Uterus (tissue), 4 donors: ENCODE measurements at places on chromosomes 3 and 15.
A peak's percentile ranks its signal among the peaks of the same experiment; 100 is the strongest.

- no peak for DNase-seq
Observed at GRCh38 chr15:50017522-50017921, 101.5 kb downstream of the ATP8B4 start.

DNA sequence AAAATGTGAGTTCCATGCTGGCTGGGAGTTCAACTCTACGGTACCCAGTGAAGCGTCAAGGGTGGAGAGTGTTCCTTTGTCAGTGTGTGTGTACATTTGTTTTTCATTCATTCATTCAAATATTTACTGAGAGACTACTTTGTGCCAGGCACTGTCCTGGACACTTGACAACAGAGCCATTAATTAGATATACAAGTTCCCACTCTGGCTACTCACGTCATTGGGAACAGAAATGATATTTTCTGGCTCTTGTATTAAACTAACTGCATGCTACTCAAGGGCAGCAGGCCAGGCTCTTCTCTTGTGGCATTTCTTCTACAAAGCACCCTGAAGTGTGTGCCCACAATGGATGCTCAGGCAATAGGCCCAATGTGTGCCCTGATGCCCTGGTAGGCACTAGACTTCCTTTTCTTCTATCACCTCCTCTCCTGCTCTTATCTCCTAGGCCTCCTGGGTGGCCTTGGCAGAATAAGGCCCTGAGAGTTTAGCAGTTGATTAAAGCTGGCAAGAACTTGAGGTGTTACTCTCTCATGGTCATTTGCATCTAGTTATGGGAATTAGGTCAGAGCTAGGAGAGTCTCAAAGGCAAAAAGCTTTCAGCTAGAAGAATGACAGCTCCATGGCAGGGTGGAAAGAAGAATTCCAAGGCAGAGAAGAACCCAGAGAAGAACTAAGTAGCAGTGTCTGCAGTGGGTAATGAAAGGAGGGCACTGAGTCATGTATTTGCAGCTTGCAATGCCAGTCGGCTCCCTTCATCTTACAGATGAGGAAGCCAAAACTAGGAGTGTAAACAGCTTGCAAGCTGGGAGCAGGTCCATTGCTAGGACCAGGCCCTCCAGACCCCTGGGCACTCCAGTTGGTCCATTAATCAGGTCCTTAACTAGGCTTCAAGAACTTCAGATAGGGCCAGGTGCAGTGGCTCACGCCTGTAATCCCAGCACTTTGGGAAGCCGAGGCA is 14.0 kb upstream of the SMAD3 start:
- DNase-seq: peak; percentile 37

DNA sequence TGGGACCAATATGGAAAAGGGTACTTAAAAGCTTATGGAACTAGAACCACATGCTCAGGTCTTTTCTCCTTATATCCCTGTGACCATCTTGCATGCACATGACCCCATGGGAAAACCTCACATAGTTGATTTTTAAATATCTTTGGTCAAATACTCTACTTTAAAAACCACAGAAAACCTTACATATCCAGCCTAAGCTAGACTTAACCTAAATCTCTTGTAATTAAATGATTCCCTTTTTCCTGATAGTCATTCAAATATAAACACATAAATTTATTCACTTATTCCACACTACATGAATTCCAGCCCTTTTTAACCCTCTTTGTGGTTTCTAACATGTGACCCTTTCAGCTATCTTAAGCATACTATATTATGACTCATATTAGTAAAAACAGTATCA is 46.8 kb downstream of the DNAJC13 start:
- no peak for DNase-seq

GRCh38 chr3:53658613-53659193 is 164.3 kb downstream of the CACNA1D start:
- DNase-seq: no peak

- no peak for DNase-seq
Observed at GRCh38 chr3:127887321-127887720, 27.7 kb upstream of the KBTBD12 start.

GRCh38 chr3:184222521-184222920 is 6.9 kb upstream of the VWA5B2 start:
- no peak for DNase-seq

DNA sequence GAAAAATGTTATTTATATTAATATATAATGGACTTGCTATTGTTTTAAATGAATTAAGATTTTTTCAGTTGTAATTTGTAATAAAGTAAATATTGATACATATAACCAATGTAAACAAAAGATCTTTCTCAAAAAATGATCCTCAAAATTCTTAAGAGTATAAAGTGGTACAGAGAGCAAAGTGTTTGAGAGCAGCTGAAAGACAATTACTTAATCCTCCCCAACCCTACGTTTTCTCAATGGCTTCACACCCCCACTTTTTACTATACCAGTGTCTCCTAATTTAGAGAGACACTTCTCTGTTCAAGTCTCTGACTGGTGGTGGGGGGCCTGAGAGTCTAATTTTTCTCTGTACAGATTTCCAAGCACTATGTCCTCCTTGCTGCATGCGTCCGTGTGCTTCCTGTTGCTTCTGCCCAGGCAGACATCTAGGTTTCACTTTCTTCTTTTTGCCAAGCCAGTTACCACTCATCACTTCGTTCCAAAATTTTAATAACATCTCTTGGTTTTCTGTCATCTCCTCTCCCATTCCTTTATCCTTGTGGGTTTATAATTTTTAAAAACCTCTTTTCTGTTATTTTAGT is 276.3 kb upstream of the DNAJC19 start:
- DNase-seq: no peak

- DNase-seq: no peak
Observed at GRCh38 chr15:81316267-81316666, 7.7 kb downstream of the STARD5 start.

DNA sequence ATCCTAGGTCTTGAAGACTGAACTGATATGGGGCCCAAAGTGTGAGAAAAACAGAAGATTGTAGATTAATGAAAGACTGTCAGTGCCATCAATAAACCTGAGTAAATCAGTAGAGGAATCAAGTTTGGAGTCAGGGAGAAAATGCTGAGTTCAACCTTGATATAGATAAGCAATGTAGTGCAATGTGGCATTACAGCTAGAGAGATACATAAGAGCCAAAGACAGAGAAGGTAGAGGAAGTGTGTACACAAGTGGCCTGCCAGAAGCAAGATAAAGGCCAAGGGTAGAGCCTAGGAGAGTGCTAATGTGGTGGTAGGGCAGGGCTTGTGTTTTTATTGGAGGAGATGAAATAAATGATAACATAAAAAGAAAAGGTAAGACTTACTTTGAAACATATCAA is 26.0 kb upstream of the EID1 start:
- DNase-seq: no peak

DNA sequence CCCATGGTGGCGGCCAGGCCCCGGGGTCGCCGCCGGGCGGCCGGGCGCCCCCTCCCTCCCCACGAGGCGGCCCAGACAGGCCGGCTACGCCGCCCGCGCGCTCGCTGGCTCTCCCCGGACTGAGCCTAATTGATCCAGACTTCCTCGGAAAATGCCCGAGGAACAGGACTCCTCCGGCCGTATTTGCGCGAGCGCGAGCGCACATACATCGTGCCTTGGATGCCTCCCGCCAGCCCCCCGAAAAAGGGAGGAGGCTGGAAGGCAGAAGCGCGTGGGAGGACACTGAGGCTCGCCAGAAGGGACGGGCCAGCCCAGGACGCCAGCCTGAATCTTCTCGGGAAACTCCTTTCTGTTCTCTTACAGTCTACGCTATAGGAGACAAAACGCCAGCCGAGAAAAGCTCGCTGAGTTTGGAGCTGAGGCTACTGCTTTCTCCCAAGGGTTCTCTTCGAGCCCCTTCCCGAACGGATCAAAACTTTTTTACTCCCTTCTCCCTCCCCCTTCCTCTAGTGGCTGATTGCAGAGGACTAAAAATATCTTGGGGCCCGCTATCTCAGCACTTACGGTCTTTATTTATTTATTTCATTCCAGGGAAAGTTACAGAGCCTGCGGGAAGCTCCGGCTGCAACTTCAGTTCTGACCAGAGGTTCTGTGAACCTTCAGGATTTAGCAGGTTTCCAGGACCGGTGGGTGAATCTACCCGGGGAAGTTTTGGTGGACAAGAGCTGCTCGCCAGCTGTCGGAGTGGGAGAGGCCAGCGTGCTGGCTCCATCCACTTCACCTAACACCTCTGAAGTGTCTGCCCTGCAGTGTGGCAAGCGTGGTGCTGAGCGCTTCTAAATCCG is at the start of gene PDZRN3:
TSS of gene PDZRN3 (minus strand) at position 121 of the 845 bp plus-strand sequence.
- DNase-seq: peak; percentile 85

- DNase-seq: no peak
Observed at GRCh38 chr15:82986442-82986780, 401 bp downstream of the RAMAC start.

- peak; percentile 31 for DNase-seq
Observed at GRCh38 chr15:65638681-65639089, 16.9 kb downstream of the SLC24A1 start.

- no peak for DNase-seq
Observed at GRCh38 chr3:78519281-78519680, 1248.5 kb downstream of the ROBO1 start.

DNA sequence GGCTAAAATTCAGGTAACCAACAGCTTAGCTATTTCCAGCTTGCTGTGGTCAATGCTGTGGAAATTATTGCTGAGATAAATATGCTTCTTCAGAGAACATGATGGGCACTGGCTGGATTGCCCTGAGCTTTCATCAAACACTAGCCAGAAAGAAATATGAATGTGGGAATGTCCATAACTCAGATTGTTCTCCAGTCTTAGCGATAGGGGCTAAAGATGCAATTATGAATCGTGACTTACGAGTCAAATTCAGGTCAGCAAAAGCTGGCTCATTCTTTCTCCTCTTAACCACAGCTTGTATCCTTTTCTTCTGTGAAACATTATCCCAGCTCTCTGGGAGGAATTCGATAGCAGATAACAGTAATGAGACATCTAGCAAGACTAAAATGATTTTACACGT is 307.6 kb downstream of the RYR3 start:
- no peak for DNase-seq
